ENCODE measurements at places on chromosomes 13 and 19.

GRCh38 chr19:6126335-6126974 is 9.0 kb upstream of the ACSBG2 start:
- no peak for DNase-seq

DNA sequence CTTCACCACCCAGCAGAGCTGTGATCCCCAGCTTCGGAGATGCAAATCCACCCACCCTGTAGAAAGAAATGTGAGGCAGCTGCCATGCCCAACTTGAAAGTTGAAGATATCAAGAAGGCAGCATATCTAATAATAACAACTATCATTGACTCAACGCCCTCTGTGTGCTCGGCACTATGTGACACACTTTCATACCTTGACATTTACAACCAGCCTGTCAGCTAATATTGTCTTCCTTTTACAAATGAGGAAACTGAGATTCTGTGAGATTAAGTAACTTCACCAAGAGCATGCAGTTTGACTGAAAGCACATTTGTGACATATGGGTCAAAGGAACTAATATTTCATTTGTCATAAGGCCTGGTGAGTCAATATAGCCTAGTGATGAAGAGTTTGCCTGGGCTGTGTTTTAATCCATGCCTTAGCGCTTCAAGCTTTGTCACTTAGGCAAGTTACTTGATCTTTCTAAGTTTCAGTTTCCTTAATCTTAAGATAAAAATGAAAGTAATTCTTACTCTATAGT is 137.0 kb downstream of the FLT1 start:
- no peak for DNase-seq

GRCh38 chr19:4701557-4701956 is 22.1 kb downstream of the DPP9 start:
- no peak for DNase-seq

- no peak for DNase-seq
These were observed 128.8 kb downstream of the FGF9 start for GRCh38 chr13:21799671-21800070.

- DNase-seq = no peak
These were observed 7.0 kb upstream of the TLE6 start for GRCh38 chr19:2970201-2970835.

DNA sequence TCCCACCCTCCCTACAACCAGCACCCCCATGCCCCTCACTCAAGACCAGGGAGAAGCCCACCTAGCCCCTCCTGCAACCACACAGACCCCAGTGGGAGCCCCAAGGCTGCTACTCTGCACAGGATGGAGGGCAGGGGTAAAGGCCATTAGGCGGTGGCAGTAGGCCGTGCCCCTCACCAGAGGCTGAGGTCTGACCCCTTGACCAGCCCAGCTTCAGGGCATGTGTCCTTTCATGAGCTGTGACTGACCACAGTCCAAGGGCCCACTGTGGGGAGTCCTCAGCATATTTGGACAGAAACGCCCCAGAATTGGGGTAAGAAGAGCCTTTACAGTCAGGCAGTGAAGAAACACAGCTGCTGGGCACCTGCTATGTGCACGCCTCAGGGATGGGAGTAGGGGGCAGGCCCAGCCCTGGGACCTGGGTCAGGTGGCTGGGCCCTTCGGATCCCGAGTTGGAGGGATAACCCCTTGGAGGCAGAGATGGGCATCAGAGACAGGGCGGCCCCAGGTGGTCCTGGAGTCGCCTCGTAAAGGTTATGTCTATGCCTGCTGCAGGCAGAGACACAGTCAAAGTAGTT is 1.7 kb upstream of the RPS5 start:
- DNase-seq = no peak

DNA sequence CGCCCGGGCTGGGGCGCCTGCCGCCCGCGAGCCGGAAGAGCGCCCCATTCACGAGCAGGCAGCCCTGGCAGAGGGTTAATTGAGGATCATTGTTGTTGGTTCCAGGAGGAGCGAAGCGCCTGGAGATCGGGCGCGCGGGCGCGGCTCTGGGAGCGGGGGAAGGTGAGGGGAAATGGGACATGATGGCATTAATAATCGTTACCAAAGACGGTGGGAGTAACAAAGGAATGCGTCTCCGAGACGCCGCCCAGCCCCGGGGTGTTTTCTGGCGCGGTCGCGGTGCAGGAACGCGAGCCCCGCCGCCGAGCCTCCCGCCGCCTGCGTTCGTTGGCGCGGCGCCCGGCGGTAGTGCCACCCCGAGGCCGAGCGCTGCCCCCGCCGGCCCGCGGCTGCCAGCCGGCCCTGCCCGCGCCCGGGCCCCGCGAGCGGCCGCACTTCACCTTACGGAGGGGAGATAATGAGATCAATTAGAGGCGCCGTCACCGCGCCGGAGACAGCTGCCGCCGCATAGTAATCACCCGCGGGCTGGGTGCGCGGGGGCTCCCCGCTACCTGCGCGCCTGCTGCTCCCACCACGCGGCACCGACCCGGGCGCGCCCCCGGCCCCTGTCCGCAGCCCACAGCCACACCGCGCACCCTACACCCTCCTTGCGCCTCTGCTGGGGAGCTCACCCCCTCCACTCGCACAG is 2.8 kb downstream of the ZNF536 start:
- no peak for DNase-seq

DNA sequence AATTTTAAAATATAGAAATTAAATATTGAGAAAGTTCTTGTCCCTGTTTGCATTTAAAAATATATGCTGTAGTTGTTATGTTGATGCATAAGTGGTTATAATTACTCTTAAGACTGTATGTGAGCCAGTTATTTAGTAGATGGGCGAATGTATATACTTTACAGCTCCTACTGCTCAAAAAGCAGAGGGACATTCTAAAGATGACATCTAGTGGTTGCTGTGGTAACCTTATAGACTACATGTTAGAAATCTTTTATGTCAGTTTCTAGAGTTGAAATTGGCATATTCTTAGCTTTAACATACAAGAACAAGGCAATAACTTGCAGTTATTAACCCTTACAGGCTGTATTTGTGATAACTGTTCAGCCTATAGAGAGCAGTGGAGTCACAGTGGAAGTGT is 160.5 kb downstream of the OLFM4 start:
- no peak for DNase-seq

DNA sequence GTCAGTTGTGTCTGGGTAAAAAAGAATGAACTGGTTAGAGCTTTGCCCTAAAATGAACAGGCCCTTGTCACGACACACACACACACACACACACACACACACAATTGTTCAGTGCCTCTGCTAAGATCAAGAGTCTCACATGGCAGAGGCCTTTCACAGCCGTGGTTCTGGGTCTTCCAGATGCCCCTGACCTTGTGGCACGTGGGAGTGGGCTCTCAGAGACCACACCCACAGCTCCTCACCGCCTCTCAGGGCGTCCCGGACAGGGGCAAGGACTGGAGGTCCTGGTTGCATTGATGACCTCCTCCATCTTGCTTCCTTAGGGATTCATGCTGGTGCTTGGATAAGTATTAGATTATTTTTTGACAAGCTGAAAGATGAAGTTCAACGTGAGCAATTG is 101.0 kb downstream of the HSPH1 start:
- DNase-seq = no peak

DNA sequence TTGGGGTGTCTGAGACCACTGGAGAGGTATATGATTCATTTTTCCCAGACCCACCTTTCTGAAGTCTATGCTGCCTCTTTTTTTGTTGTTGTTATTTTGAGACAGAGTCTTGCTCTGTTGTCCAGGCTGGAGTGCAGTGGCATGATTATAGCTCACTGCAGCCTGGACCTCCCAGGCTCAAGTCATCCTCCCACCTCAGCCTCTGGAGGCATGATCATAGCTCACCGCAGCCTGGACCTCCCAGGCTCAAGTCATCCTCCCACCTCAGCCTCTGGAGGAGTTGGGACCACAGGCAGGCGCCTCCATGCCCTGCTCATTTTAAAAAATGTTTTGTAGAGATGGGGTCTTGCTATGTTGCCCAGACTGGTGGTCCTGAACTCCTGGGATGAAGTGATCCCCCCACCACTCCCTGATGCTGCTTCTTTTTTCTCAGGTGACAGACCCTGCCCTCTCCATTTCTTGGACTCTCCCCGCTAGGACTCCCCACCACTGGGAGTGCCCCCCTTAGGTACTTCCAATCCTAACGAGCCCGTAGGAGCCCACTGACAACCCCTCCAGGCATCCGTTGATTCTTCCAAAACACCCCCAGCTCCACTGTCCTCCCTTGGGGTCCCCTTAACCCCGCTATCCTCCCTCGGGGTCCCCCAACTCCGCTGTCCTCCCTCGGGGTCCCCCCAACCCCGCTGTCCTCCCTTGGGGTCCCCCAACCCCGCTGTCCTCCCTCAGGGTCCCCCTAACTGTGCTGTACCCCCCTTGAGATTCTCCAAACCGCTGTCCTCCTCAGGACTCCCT is 45.4 kb downstream of the ARHGEF18 start:
- DNase-seq = no peak

DNA sequence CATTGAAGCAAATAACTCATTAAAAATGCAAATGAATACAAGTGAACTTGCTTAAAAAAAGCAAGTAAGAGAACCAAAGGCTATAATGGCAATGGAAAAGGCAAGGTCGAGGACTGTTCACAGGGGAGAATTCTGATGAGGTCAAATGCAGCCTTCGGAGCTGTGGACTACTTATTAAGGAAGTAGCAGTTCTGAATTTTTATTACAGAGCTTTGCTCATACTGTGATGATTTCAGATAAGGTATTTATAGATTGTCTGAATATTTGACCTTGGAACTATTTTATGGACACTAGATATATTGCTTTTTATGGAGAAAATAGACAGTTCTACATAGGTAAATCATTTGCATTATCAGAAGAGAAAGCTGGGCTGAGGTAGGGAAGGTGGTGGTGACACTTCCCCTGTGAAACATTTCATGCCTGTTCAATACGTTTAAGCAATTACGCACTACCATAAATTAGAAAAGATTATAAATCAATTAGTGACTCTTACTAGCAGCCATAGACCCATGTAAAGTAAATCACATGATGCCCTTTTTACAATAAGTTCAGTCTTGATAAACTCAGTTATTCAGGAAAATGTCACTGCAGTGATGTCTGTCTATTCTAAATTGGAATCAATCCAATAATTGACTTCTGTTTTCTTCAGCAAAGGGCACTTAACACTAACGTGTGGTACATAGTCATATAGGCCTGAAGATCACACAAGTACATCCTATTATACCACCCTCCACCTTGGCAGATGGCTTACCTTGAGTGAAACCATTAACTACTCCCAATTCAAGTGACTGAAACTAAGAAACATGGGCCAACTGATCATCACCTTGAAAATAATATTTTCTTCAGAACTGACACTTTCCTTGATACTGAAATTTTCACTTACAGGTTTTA is 260.0 kb downstream of the KLF12 start:
- DNase-seq = no peak

DNA sequence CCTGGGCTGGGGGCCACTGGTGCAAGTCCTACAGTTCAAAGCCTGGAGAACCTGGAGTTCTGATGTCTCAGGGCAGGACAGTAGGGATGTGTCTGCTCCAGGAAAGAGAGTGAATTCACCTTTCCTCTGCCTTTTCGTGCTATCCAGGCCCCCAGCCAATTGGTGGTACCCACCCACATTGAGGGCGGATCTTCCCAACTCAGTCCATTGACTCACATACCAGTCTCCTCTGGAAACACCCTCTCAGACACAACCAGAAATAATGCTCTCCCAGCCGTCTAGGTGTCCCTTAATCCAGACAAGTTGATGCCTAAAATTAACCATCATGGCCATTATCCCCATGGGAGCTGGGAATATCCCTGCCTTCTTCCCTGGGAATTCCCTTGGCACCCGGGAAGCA is 38.8 kb upstream of the CHST8 start:
- no peak for DNase-seq

DNA sequence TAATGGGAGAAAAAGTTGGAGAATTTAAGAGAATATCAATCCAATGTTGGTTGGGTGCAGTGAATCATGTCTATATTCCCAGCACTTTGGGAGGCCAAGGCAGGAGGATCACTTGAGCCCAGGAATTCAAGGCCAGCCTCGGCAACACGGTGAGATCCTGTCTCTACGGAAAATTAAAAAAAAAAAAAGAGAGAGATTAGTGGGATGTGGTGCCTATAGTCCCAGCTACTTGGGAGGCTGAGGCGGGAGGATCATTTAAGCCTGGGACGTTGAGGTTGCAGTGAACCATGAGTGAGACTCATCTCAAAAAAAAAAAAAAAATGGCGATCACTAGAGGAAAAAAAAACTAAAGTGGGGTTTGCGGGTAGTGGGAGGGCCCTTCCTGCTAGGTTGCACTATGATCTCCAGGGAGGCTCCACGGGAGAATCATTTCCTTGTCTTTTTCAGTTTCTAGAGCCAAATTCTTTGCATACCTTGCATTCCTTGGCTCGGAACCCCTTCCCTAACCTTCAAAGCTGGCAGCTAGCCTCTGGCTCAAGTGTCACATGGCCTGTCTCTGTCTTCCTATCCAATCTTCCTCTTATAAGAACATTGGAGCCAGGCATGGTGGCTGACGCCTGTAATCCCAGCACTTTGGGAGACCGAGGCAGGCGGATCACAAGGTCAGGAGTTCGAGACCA is 5.8 kb upstream of the ERCC2 start:
- DNase-seq = no peak

DNA sequence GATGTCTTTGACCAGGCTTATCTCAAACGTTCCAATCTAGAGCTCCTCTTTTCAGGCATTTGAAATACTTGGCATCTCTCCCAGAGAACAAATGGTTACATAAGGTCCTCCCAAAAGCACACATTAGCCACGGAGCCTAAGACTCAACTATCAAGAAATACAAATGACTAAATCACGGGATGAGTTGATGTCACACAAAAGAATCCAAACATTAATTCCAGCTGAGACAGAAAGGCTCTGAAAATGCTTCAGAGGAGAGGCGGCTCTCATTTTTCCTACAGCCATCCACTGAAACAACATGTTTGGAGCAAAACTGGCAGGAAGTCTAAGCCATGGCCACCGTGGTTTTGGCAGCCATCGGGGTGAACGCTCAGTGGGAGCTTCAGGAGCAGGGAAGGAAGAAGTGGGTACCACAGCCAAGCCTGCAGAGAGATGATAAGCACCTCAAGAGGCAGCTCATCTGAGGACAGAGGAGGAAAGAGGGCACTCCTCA is 122.5 kb downstream of the STK24 start:
- no peak for DNase-seq

- DNase-seq = no peak
These were observed 25.3 kb downstream of the TRPM4 start for GRCh38 chr19:49182848-49183375.

DNA sequence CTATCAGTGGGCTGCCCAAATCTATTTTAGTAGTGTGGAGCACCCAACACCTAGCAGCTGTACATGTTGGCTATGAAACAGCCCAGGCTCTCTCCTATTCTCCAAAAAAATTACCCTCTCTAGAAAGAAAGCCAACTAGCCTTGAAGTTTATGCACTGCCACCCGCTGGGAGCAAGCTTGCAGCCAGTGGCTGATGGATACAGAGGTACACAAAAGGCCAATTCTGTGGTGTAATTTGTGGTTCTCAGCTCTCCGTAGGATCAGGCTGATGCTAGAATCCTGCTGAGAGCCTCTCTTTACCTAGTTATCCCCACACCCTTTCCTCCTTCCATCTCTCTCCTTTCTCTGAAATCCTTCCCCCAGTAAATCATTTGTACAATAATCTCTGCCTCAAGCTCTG is 1120.7 kb downstream of the DIAPH3 start:
- no peak for DNase-seq
